ENCODE measurements at places on chromosomes 5 and 9.

DNA sequence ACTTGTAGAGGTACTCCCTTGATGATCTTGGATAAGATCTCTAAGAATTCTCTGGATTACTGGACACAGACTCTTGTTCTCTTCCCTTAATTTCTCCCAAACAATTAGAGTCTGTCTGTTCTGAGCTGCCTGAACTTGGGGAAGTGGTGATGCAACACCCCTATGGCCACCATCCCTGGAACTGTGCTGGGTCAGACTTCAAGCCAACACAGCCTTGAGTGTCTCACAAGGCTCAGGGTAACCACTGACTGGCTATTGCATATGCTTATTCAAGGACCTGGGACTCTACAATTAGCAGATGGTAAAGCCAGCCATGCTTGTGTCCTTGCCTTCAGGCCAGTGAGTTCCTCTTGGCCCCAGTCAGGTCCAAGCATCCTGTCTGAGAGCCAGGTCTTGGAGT, 504.5 kb downstream of the MAN2A1 start:
- DNase-seq = no peak

DNA sequence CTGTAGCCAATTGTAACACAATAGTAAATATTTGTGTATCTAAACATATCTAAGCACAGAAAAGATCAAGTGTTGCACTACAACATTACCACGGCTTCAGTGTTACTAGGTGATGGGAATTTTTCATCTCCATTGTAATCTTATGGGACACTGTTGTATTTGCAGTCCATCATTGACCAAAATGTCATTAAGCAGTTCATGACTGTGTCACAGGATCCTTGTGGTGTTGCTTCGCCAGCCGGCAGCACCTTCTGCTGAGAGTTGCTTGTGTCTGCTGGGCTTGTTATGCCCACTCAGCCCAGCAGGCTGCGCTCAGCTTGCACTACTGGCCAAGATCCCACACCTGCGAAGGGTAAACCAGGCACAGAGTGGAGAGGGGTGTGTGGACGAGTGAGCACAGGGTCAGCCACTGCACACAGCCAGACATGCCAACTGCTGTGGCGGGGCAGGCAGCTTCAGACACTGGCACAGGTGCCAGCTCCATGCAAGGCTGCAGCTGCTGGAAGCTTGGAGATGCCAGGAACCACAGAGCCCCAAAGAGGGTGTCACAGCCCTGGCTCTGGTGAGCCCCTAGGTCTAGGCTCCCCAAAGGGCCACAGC, 273.7 kb downstream of the CETN3 start:
- no peak for DNase-seq

DNA sequence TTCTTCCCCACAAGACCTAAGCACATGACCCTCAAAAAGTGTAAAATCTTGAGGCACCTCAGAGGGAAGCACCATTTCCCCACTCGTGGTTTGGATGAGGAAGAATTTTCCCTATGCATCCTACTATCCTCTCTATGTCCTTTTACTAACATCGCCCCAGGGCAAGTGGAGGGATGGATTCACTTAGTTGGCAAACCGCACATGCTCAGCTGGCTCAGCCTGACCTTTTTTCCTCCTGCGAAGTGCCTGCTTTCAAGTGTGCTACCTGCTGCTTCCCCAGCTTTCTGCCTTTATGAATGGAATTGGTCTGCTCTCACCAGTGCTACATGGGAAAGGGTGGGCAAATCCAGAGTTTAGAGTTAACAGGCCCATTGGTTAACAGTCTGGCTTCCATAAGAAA, 56.6 kb upstream of the IFNK start:
- no peak for DNase-seq

DNA sequence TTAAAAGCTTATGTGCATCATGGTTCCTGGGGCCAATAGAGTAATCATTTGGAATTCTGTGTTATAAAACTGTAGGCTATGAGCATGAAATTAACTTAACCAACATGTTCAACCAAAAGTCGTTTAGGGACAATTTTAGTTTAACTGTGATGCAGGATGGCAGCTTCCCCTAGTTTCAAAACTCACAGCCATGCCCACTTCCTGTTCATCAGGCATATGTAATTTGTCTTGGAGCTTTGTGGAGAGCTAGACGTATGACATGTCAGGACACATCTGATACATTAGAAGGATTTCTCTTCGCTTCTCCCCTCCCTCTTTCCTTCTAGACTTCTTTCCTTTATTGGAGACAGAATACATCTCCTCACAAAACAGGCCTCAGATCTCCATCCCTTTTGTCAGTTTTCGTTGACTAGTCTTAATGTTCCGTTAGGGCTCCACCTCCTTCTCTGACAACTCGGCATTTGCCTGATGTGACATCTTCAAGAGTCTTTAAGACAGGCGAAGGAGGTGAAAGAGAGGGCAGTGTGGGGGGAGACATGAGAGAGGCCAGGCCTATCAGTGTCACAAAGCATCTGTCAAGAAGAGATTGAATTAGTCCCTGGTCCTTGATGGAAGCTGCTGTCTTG, 176.0 kb downstream of the MSX2 start:
- no peak for DNase-seq

DNA sequence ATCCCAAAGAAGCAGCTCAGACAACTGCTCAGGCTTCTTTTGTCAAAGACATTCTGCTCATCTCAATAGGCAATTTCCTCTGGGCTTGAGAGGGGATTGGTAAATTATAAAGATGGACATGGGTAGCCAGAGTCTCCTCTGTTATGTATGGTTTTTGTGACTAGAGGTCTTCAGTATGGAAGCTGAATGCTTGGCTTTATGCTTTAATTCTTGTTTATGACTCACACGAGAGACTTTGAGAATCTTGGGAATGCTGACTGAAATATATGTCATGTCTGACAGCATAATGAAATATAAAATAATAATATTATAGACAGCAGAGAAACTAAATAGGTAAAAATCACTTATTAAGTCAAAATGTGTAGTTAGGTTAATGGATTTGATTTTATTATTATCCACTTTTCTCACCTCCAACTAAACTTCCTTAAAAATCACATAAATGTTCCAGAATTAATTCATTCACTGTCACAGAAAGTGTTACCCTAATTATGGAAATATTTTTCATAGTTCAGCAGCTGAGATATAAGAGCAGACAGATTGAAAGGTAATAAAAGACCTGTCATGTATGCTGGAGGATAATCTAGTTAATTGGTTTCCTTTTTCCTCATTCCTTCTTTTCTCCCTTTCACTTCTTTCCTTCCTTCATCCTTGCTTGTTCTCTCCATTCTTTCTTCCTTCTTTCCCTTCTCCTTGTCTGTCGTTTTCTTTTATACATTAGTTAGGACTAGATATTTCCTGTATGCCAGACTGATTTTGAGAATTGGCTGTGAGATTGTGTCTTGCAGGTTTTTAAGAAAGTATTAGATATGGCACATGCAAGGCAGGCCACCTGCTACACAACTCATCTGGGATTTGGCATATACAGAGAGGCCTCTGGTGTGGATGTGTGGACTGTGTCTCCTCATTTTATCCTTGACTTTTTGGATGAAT, 1866.1 kb upstream of the NUDT12 start:
- DNase-seq = no peak

DNA sequence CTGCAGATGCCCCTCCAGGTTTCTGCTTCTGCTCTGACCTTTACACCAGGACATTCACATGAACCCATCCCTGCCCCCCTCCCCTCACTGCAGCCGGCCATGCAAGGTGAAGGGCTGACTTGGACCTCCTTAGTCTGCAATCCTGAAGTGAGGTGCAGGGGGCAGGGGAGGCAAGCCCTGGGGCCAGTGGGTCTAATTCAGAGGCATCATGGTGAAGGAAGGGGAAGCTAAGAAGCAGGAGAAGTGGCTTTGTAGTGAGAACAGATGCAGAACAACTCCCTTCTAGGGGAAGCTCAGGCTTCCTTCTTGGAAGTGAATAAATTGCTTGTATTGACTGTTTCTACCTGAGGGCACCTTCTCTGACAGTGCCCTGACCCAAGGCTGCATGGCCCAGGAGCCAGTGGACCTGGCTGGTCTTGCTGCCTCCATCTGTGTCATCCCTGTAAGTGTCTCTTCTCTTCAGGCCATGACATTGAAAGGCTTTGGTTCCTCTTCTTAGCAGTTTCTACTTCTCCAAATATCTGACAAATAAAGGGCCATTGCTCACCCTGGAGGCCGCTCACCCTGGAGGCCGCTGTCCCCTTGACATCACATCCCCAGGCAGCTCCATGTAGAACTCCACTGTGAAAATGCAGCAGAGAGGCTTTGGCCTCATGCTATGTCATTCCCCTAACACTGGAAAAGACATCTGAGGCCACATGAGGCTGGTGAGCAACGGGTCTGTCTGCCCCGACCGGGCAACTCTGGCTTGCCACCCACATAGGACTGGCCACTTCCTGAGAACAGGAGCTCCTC, 55.3 kb downstream of the GADD45G start:
- DNase-seq = no peak

- DNase-seq = no peak
These were observed 998 bp downstream of the SRP19 start for GRCh38 chr5:112862085-112862484.

GRCh38 chr5:88355490-88356050, 86.9 kb upstream of the TMEM161B start:
- DNase-seq = no peak

DNA sequence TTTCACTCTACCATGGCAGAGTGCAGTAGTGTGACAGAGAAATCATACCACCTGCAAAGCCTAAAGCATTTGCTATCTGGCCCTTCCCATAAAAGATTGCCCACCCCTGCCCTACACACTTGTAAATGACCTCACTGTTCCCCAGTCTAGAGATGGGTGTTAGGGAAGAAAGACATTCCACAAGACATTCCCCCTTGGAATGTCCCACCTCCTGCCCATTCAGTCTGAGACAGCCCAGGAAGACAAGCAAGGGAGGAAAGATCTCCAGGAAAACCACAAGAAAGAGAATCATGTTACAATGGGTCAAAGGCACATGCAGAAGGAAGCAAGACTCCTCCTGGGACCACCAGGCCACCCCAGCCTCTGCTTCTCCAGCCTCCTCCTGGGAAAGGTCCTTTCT, 230.0 kb downstream of the AGTPBP1 start:
- no peak for DNase-seq

DNA sequence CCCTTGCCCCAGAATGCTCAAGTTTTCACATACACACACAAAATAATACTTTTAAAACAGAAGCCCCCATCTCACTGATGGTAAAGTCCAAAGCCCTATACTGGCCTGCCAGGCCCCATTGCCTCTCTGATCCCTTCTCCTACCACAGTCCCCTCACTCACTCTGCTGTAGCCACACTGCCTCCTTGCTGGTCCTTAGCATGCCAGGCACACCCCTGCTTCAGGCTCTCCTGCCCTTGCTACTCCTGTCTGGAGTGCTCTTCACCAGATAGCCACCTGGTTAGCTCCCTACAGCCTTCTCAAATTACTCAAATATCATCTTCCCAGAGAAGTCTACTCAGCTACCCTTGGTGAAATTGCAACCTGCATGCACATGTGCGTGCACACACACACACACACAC, 177.5 kb downstream of the C5orf15 start:
- DNase-seq = no peak

DNA sequence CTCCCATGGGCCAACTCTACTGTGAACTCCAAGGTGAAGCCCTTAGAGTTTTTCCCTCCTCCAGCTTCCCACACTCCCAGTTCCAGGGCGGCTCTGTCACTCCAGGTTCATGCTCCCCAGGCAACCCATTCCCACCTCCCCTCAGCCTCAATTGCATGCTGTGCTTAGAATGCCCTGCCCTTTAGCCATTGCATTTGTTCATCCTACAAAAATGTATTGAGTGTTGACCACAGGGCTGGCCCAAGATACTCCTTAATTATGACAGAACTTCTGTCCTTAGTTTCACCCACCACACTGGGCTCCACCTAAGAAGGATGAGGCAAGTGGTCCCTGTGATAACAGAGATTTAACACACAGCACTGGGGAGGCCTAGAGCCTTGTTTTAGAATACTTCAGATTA, 236.1 kb downstream of the ADAMTSL1 start:
- no peak for DNase-seq

DNA sequence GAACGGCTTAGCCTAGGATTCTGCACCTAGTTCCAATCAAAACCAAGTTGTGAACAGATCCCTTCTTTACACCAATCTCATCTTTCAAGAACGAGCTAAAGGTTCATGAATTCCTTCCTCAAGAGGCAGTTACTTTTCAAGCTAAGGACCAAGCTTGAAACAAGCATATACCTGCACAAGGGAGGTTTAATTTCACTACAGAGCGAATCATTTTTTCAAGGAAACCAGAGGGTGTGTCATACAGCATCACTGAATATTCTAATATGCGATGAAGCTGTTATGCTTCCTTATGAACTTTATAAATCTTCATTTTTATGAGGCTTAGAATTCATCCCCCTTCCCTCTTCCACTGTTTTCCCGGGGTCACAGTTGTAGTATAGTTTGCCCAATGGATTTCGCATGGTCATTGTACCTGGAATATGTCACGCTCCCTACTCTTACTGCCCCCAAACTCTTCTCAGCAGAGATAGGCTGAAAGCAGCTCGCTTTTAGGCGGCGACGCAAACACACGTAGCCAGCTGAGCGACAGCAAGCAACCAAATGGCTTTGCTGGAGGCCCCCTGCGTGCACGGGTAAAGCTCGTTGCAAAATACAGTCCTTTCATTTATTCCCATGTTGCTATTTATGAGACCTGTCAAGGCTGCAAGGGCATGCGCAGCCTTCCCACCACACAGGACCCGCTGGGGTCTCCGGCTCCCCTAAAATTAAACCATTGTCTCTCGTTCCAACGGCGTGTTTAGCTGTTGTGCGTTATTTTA, 832 bp downstream of the LMBRD2 start:
- DNase-seq = peak; percentile 68

DNA sequence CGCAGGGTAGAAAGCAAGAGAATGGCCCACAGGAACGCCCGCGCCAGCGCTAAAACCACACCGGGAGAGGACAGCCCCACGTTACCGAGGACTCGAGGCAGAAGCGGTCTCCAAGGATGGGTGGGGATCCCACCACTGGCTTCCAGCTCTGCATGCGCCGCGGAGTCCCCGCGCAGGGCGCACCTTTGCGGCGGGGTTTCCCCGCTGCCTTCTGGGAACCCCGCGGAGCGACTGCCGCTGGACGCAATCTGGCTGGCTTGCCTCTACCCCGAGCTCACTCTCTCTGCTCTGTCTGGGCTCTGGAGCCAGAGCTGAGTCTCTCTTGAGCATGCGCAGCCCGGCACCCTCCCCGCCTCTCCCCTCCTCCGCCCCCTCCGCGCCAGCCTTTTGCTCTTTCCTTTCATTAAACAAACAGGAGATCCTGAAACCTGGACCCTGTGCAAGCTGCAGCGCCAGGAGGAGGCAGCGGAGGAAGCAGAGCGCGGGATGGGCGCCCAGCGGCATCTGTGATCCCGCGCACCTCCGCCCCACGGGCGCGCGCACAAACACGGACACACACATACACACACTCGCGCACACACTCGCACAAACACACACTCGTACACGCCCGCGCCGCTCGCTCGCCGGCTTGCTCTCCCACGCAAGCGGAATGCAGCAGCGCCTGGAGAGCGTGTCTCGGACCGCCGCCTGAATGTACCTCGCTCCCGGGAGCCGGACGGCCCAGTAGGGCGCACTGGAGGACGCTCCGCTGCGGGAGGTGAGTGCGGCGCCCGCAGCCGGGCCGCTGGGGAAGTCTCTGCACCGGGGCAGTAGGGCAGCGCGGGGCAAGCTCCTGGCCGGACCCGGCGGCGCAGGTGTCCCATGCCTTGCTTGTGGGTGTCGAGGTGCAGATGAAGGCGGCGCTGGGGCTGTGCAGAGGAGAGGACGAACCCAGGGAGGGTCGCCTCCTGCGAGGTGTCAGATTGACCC, at the start of gene PLPPR1:
PLPPR1 (plus strand) TSS at position 382 of the 969 bp plus-strand sequence.
- DNase-seq = no peak

GRCh38 chr5:2178528-2178927, 295.8 kb upstream of the IRX4 start:
- DNase-seq = no peak

- DNase-seq = no peak
These were observed 106.3 kb downstream of the TRIO start for GRCh38 chr5:14249258-14250082.

Measured in activated CD4-positive, alpha-beta T cell treated with anti-CD3 and anti-CD28 coated beads, Interleukin-2, Interleukin-6, amounts not matched to agents 100 ng/mL and 50 ng/mL, durations not matched to agents 16 hours and 8 hours (primary cell).